ENCODE measurements at places on chromosomes 6 and 20. TPM values are rescaled to one million over a fixed set of nuclear protein-coding genes. Genes with fewer than 3 reads are reported as not detected.

Gene HCRTR2
- total RNA-seq: not detected

Gene MOXD1
- total RNA-seq: 0.07 TPM

Gene RFX6
- not detected for total RNA-seq

Gene SYCP2L
- total RNA-seq: not detected

Gene ANKRD6
- total RNA-seq: 3.2 TPM

Gene C20orf144
- total RNA-seq: 0.05 TPM

Gene LY6G6C
- not detected for total RNA-seq

Gene APOM
- total RNA-seq: 1.4 TPM

Gene MMP24OS
- 29.7 TPM for total RNA-seq

Gene PARD6B
- under 0.01 TPM for total RNA-seq

Gene ANKRD66
- total RNA-seq: not detected

Gene PPP1R3G
- total RNA-seq: 0.33 TPM

Gene DEFB113
- not detected for total RNA-seq

Gene IL20RA
- total RNA-seq: not detected

Gene MAVS
- total RNA-seq: 23.9 TPM

Gene ULBP3
- 12.5 TPM for total RNA-seq

Gene CLPSL2
- total RNA-seq: not detected

Gene HLA-F
- total RNA-seq: 57.8 TPM

Gene ARFGEF2
- total RNA-seq: 35.4 TPM

Gene ANGPT4
- not detected for total RNA-seq

Gene PKHD1
- not detected for total RNA-seq

Gene CDH26
- not detected for total RNA-seq

Gene MTFR2
- 11.3 TPM for total RNA-seq

Gene SPDEF
- total RNA-seq: not detected

Gene FITM2
- 4.8 TPM for total RNA-seq

Gene SCRT2
- not detected for total RNA-seq

Gene TMEM30A
- total RNA-seq: 107 TPM

Gene FGD2
- total RNA-seq: not detected

Gene HDGFL1
- not detected for total RNA-seq

Gene DEFB110
- not detected for total RNA-seq

Gene BPIFB1
- total RNA-seq: not detected

Gene PRRT1
- not detected for total RNA-seq

Gene VSX1
- not detected for total RNA-seq

Gene PSORS1C2
- not detected for total RNA-seq

Gene CD109
- total RNA-seq: 55.0 TPM

Gene APCDD1L
- total RNA-seq: not detected

Gene ENTPD6
- total RNA-seq: 59.4 TPM

Gene TMEM74B
- 1.4 TPM for total RNA-seq

Gene COL10A1
- total RNA-seq: not detected

Gene LY6G5C
- 3.3 TPM for total RNA-seq

Gene TJAP1
- total RNA-seq: 17.1 TPM

Gene SYNDIG1
- total RNA-seq: not detected

Gene PRSS16
- total RNA-seq: not detected

Gene ECT2L
- not detected for total RNA-seq

Gene SLC17A2
- not detected for total RNA-seq

Gene ZNF334
- 0.54 TPM for total RNA-seq

Gene FNDC1
- total RNA-seq: not detected

Gene LPA
- not detected for total RNA-seq

Gene OPRL1
- total RNA-seq: 0.54 TPM

Gene PDE7B
- total RNA-seq: 36.8 TPM

Gene TRDN
- not detected for total RNA-seq

Gene COL11A2
- total RNA-seq: 0.07 TPM

Gene DDRGK1
- 63.4 TPM for total RNA-seq

Gene GJA1
- 151 TPM for total RNA-seq

Gene SIRPD
- not detected for total RNA-seq

Gene GATA5
- not detected for total RNA-seq

Gene MUC22
- total RNA-seq: not detected

Gene PLCB1
- 22.7 TPM for total RNA-seq
